Left forelimb (tissue), 1 donor: ENCODE measurements at places on chromosomes 11 and 22.
A peak's percentile ranks its signal among the peaks of the same experiment; 100 is the strongest.

- peak; percentile 65 for DNase-seq
Observed at GRCh38 chr22:43883719-43884415, 7.9 kb downstream of the PNPLA5 start.

DNA sequence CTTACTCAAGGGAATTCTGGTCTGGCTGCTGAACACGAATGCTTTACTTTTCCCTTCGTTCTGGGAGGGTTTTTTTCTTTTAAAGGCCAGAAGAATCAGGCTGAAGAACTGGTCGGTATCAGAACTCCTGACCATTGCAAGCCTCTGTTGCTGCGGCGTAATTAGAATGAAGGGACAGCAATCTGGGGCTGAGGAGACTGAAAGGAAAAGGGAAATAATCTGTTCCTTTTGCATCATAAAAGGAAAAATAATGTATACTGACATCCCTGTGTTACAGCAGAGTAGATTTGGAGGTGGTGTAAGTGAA lies 670 bp downstream of the SC5D start:
- no peak for DNase-seq

GRCh38 chr11:95585069-95585751 lies 204.4 kb downstream of the FAM76B start:
- no peak for DNase-seq

- DNase-seq = no peak
Observed at GRCh38 chr11:11735586-11735985, 106.2 kb upstream of the USP47 start.

DNA sequence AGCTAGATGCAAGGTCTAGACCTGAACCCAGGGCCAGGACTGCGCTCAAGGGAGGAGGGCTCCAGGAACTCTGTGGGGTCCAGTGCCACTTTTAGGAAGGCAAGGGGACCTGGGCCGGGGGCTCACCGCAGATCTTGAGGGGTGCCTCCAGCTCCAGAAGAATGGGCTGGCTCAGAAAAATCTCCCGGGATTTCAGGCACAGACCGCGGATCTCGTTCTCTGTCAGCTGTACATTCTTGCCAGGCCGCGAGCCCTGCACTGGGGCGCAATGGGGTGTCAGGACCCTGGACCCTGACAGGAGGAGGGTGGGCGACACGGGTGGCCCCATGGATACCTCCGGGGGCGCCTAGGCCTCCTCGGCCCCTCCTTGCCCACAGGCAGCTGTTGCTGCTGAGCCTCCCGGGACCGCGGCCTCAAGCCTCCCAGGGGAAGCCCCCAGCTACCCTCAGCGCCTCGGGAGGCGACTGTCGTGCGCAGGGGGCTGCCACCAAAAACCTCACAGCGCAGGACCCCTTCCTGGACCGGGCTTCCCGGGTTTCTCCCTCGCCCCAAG lies 640 bp downstream of the PPP1CA start:
- no peak for DNase-seq

GRCh38 chr11:26769027-26769426 lies 47.2 kb upstream of the SLC5A12 start:
- DNase-seq = no peak

GRCh38 chr11:12157241-12157661 lies 46.9 kb downstream of the MICAL2 start:
- no peak for DNase-seq

DNA sequence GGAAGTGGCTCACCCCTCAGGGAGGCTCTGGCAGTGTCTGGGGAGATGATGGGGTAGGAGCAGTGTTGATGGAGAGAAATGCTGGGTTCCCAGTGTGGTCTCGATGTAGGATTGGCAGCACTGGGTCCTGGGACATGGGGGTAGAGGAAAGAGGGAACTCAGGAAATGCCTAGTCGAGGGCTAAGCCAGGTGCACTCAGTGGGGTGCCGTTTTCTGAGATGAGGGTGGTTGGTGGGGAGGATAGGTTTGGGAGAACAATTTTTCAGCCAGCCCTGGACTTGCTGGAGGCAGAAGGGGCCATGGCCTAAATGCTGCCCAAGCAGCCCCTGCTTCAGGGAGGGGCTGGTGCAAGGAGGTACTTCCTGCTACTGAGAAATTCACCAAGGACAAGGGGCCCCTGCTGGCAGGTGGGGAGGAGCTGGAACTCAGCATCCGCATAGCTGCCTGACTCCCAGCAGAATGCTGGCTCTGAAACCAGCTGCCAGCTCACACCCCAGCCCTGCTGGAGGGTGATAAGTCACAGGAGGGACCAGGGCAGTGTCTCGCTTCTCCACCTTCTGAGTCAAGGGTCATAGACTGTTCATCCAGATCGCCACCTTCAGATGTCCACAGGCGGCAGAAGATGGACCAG lies 6.0 kb downstream of the CCDC157 start:
- no peak for DNase-seq

DNA sequence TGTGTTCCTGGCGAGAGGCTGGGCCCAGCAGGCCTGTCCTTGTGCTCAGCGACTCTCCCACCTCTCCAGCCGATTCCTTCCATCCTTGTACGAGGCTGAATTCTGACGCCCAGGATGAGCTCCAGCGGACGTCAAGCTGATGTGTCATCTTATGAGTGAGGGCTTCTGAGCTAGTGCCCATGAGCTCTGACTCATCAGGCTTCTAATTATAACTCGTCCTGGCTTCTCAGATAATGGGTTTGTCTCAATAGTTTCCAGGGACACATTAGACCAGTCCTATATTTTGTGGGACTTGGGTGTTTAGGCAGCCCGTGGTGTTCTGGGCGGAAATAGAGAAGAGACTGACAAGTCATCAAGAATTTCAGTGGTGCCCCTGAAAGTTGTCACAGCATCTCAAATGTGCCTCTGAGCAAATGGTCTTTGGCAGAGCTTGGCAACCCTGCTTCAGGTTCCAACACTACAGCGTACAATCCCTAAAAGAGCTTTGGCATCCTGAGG lies 108.2 kb upstream of the CD44 start:
- DNase-seq = no peak

DNA sequence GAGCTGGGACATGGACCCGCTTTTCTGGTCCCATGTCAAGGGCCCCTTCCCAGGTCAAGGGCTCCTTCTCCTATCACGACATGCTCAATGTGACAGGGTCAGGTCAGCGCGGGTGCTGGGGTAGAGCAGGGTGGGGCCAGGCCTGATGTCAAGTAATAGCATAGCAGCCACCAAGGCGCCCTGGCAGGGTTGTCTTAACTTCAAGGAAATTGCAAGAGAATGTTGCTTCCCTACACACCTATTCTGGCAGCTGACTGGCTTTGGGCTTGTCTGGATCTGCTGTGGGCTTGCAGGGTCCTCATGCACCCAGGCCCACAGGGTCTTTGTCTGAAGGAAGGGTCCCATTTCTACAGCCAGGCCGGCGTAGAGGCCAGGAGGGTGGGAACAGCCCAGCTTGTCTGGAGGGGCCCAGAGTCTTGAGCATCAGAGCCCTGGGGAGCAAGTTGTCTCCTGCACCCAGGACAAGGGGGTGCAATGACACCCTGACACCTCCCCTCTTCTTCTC lies 71.4 kb downstream of the BUD13 start:
- DNase-seq = no peak

- DNase-seq = no peak
Observed at GRCh38 chr11:112097734-112098528, 11.3 kb downstream of the SDHD start.

GRCh38 chr11:109933126-109933525 lies 160.1 kb upstream of the ZC3H12C start:
- no peak for DNase-seq

GRCh38 chr11:380491-380890 lies 11.2 kb downstream of the B4GALNT4 start:
- no peak for DNase-seq

DNA sequence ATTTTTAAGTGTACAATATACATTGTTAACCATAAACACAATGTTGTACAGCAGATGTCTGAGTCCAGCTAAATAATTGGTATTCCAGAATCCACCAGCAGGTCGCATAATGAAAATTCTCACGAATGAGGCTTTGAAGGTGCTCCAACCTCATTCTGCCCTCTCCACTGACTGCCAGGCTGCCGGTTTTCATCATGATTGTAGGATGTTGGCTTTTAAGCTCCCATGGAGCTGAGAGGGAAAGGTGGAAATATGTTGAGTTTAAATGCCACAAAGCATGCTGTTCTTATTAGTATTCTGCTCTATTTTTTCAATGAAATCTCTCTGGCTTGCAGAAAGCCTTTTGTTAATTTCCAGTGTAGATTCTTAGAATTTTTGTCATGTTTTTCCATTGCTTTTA lies 337.2 kb upstream of the DDI1 start:
- no peak for DNase-seq

GRCh38 chr11:30405385-30405784 lies 82.5 kb downstream of the ARL14EP start:
- no peak for DNase-seq

DNA sequence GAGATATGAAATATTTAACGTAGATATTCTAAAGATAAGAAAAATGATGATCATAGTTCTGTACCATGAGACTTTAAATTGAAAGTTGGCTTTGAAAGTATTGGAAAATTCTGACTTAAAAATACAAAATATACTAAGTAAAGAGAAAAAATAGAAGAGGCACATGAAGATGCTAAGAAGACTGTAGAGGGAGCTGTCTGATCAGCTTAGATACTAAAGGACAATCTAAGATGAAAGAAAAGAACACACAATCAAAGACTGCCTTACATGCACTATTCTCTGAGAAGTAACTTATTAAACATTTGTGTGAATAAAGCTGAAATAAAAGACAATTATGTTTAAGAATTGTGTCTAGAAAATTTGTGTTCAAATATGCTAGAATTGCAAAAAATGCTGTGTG lies 55.1 kb downstream of the RBMXL2 start:
- DNase-seq = no peak

DNA sequence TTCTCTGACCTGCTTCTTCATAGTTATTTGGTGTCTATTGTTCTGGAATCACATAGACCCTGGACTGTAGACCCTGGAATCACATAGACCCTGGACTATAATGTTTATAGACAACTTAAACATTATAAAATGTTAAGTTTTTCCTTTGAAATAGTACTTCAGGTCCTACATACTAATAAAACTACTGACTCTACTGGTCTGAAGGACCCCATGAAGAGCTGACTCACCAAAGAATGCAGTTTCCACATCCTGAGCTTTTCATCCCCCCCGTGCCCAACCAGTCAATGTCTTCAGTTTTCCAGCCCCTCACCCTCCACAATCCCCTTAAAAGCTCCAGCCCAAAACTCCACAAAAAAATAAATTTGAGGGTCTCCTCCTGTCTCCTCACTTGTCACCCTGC lies 6.6 kb upstream of the PLEKHA7 start:
- no peak for DNase-seq

- no peak for DNase-seq
Observed at GRCh38 chr11:130631119-130631518, 182.7 kb downstream of the ADAMTS15 start.

- no peak for DNase-seq
Observed at GRCh38 chr11:88618327-88619070, 281.0 kb upstream of the CTSC start.

- DNase-seq = peak; percentile 44
Observed at GRCh38 chr11:70067591-70068341, 10.4 kb upstream of the ANO1 start.

GRCh38 chr11:15851051-15851498 lies 505.3 kb downstream of the SOX6 start:
- no peak for DNase-seq

DNA sequence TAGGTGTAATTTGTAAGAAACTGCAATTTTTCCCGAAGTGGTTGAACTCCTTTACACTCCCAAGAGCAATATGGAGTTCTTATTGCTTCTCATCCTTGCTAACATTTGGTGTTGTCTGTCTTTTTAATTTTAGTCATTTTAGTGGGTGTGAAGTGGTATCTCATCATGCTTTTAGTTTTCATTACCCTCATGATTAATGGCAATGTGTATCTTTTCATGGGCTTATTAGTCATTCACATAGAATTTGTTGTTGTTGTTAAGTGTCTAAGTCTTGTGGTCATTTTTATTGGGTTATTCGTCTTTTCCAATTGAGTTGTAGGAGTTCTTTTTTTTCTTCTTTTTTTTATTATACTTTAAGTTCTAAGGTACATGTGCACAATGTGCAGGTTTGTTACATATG lies 238.3 kb upstream of the SESN3 start:
- DNase-seq = no peak

DNA sequence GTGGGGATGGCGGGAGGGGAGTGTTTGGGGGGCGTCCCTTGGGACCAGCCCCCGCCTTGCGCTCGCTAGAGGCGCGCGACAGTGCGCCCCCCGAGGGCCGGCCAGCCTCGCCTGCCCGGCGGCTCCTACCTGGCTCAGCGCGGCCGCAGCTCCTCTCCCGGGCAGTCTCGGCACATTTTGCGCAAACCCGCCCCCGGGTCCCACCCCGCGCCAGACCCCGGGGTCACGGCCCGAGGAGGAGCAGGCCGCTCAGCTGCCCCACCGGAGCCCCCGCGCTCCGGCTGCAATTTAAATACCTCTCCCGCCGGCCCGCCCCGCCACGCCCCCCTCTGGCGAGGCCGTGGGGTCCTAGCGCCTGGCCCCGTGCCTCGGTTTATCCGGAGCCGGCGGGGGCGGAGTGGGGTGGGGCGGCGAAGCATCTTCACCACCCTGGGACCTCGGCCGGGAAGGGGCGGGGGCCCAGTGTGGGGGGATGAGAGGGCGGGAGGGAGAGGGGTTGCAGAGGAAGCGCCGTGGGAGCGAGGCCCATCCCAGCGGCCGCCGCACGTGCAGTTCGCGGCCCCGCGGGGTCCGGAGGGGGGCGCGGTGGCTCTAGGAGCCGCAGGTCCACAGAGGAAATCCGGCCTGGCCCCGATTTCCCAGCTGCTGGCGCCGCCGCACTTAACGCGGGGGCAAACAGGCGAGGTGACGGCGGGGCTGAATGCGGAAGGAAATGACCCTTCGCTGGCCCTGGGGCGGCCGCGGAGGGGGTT lies at the start of gene LRRC32:
TSS of gene LRRC32 (minus strand) at position 263 of the 752 bp plus-strand sequence. CDS start 4,793 bp downstream, outside the sequence.
- DNase-seq = no peak

DNA sequence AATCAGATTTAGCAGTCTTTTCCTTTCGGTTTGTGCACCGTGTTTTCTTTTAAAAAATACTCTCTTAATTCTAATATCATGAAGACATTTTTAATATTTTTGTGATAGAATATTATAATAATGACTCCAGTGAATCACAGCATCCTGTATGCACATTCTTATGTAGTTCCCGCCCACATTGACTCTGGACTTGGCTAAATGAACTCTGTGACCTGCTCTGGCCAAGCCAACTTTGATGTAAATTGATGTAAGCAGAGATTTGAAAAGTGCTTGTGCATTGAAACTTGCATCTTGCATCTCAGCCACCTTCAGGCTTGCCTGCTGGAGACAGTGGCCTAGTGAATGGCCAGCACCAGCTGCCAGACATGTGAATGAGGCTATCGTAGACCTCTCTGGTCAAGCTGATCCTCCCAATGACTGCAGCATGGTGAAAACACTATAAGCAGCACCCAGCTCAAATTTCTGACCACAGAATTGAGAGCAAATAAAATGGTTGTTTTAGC lies 29.2 kb upstream of the PGM2L1 start:
- no peak for DNase-seq

GRCh38 chr11:73637012-73637411 lies 9.4 kb upstream of the PLEKHB1 start:
- DNase-seq = no peak

- DNase-seq = no peak
Observed at GRCh38 chr11:10407055-10407454, 48.0 kb upstream of the AMPD3 start.

DNA sequence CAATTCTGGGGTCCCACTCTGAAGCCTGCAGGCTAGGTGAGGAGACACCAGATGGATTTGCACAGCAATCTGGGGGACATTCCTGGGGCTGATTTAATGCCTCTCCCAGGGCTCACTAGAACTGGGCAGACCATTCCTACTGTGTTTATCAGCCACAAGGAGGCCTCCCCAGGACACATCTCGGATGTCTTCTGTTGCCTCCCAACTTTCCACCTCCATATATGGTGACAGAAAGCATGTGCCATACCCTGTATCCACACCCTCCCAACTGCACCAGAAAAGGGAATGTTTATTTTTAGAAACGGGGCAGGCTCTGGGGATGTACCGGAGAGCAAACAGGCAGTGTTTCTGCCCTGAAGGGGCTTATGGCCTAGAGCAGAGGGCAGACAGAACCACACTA lies 181.8 kb downstream of the CSNK2A3 start:
- DNase-seq = no peak
